ENCODE measurements at places on chromosomes 4 and X.

- no peak for DNase-seq
Observed at GRCh38 chr4:1792832-1793495, at the start of gene FGFR3. Gene FGFR3 (plus strand): TSS chr4:1793293. CDS start chr4:1793935, 642 bp downstream.

DNA sequence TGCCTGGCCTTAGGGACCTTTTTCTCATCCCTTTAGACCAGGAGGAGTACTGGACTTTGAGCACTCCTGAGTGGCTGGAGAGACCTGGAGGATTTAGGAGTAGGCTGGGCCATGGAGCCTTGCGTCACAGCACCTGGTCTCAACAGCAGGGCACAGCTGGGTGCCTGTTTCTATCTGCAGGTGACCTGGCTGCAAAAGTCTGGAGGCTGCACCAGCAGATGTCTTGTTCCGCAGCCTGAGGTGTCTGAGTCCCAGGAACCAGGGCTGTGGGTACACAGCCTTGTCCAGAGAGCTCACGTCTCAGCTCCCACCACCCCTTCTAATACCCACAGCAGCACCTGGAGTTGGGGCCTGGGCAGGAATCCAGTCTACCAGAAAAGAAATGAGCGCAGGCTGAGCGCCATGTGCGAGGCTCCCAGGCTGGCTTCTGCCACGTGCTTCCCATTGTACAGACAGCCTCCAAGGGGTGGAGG lies 5.0 kb upstream of the NSD2 start:
- no peak for DNase-seq

DNA sequence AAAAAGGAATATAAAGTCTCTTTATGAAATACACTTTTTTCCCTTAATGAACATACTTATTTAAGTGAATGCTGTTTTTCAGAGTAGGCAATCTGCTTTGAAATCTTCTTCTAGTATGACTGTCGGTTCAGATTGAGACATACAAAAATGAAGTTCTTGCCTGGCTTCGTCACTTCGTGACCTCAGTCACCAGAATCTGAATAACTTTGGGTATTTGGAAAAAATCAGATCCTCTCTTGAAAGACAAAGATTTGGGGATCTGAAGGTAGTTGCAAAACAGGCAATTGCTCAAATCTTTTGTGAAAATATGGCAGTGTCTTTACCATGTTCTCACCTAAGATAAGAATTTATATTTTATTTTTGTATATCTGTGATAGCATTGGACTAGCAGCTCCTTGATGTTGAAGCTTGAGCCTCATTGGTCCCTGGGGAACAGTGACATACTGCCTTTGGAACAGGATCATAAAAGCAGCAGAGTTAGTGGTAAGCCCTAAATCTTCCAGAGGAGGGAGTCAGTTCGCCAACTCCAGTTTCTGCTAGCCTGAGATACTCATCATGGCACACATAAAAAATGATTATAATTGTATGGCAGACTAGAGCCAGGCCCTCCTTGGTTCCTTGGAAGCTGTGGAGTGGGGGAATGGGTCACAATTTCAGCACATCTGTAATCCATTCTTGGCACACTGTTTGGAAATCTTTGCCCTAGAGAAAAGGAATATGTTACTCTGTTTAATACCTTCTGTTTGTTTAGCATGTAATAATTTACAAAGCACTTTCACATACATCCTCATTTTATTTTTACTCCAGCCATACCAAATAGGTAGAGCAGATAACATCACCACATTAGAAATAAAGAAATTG lies 5.0 kb downstream of the ARFIP1 start:
- peak; percentile 41 for DNase-seq

GRCh38 chr4:176422511-176422910 lies 102.7 kb downstream of the SPCS3 start:
- DNase-seq, result no peak

- no peak for DNase-seq
Observed at GRCh38 chr4:30939069-30939468, 218.9 kb downstream of the PCDH7 start.

DNA sequence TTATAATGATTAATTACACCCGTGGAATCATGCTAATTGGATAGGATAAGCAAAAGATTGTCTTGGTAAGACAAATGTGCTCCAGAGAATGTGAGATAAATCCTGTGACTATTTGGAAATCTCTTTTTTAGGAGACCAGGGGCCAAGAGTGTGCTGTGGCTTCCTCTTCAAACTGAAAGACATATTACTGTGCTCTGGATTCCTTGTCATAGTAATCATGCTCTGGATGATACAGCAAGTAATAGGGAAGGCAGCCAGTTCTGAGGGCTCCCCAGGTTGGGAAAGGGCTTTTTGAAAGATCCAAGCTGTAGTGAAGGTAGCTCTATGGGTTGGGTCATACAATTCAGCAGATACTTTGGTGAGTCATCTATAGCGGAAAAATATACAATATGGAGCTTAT lies 600.5 kb downstream of the PCDH18 start:
- no peak for DNase-seq

DNA sequence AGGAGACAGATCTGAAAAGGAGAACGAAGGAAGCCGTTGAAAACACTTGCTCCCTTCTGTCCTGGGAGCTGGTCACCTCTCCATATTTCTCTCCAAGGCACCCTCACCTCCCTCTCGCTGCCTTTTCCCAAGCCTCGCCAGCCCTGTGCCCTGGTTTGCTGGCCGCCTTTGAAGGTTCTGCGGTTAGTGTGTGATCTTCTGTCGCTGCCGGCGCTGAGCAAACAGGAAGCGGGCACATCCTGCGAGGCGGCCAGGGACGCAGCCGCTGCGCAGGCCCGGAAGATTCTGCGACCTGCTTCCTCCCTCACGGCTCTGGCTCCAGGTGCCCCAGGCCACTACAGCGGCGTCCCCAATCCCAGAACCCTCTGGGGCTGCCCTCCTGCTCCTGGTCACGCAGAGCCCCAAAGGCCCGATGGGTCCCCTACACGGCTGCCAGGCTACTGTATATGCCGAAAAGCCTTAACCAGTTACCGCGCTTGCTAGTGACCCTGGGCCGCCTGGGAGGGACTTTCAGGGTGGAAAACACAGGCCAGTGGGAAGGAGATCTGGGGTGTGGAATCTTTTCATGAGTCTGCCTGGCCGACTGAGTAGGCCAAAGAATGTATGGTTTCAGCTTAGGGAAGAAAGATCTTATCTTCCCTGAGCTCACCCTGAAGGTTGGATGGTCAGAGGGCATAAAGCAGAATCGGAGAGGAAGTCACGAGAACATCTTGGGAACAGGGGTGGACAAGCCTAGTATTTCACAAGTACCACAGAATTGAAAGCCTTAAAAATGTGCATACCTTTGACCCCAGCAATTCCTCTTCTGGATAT lies 2.3 kb upstream of the SASH3 start:
- no peak for DNase-seq

DNA sequence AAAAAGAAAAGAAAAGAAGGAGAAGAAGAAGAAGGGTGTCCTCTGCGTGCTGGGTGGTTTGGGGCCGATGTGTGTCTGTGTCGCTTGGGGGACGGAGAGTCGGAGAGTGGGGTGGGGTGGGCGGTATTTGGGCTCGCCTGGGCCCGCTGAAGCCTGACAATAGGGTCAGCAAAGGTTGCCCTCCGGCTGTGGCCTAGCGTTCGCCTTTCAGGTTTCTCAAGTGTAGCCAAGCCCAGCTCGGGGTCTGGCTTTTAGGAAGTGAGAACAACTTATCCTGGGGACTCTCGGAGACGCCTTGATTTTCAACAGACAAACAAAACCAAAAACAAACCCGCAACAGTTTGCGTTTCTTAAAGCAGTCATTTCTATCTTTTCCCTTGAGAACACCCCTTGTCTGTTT lies 4.1 kb upstream of the SOX3 start:
- DNase-seq, result no peak

DNA sequence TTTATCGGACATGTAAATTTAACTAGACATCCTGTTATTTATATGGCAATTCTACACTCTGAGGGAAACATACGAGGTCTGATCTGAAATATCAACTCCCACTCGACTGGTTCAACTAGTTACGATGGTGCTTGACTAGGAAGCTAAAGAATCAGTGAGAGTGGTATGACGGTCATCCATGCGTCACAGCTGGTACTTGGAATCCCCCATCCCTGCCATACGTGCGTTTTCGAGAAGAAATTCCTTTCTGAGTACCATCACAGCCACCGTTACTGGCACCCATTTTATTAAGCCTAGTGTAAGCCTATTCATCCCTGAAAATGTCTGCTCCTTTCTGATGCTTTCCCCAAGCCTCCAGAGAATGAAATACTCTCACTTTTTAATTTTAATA lies 695 bp upstream of the PIGA start:
- DNase-seq, result no peak

- no peak for DNase-seq
Observed at GRCh38 chr4:185869427-185869826, 57.4 kb upstream of the SORBS2 start.

DNA sequence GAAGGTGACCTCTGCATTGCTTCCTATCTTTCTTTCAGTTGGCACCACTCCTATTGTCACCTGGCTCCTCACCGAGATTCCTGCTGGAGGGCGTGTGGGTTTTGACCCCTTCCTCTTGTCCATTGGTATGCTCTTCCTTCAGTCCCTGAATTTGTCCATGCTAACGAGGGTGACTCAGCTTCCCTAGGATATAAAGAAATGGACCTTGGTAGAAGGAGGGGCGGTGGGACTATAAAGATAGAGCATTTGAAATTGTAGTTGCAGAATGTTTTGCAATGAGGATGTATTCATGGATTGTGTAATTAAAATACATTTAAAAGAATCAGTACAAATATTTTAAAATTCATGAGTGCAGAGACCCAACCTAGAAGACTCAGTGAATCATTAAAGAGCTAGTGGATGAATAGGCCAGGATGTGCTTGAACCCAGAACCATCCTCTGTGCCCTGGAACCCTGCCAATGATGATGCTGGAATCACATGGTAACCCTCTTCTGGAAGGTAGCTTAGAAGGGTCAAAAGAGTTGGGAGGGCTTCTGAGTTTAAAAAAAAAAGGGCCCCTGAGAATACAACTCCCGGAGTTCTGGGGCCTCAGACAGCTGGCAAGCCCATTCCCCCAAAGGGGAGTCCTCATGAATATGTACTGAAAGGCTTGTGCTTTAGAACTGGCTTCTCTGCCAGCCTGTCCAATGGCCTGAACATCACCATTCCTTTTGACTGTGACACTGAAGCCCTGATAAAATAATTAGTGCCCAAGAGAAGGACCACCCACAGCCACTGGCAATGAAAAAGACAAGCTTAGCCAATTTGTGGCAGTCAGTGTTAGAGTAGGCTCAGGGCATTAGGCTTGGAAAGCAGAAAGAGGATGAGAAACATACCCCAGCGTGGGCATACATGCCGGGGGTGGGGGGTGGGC lies 8.0 kb downstream of the XPNPEP2 start:
- DNase-seq, result no peak

DNA sequence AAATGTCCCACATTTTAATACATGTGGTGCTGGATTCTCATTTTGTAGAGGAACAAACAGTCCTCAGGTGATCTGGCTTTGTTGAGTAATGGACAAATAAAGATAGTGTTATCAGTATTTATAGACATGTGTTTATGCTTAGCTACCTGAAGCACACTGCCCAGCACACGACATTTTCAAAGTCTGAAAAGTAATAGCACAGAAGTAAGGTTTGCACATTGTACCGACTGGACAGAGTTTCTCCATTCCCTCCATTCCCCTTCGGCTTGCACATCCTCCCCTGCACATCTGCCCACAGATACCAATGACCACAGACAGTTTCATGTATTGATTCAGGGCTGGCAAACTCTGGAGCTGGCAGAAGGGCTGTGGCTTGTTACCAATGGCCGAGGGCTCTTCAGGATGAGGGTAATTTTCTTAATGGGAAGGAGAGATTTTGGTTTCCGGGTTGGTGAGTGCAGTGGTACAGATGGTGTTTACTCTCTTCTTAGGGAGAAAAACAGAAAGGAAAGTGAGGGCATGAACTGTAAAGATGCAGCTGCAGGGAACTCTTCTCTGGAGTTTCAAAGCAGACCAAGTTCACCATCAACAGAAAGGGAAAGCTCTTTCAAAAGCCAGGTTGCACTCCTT lies 2.3 kb downstream of the GRPR start:
- DNase-seq, result no peak

DNA sequence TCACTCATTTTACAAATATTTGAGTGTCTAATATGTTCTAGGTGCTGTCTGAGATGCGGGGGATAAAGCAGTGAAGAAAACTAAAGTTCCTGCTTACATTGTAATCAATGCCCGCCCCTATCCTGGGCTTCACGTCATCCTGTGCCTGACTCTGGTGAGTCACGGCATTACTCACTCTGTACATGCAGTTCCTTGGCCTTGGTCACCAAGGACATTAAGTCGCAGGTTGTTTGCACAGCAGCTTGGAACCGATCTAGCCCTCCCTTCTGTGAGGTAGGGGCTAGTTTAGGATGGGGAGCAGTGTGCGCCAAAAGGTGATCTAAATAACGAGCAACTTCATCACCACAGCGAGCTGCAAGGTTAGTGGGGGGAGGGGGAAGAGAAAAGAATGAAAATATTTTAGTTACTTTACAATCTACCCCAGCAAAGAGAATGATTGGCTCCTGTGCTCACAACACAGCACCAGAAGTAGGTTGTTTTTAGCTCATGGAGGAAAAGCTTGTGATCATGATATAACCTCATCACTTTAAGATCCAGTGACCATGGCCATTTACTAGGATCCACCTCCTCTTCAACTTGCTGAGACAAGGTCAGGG lies 48.0 kb upstream of the HDAC8 start:
- peak; percentile 20 for DNase-seq

GRCh38 chr4:55125763-55126541 lies 557 bp upstream of the KDR start:
- DNase-seq, result no peak

- DNase-seq, result no peak
Observed at GRCh38 chrX:20951016-20951810, 423.0 kb upstream of the CNKSR2 start.

DNA sequence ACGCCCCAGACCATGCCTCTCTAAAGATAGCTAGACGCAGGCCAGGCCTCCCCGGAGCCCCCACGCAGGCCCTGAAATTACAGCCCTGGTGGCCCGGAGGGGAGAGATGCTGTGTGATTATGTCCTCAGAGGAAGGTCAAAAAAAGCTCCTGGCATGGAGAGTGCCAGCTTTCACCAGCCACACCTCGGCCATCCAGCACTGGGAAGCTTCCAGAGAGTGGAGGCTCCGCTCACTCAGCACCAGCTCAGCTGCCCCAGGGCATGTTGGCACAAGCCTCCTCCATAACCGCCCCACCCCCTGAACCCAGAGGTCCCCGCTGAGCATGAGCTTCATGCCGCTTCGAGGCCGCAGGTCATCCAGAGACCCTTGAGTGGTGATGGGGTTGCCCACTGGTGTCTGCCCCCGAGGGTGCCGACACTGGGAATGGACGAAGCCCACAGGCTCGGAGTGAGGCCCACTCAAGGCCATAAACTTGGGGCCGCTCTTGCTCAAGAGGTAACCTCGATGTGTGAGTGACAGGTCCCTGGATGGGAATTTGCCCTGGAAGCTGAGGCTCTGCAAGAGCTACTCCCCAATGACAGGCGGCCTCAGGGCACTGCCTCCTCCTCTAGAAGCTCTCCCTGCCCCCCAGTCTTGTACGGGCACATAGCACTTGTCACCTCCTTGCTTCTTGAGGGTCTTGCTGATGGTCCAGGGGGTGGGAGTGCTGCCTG lies 4.4 kb upstream of the BGN start:
- no peak for DNase-seq

GRCh38 chr4:143451186-143451585 lies 62.3 kb upstream of the SMARCA5 start:
- no peak for DNase-seq

All from fibroblast of skin of left biceps (primary cell).